ENCODE measurements at places on chromosomes 16 and 17. TPM values are rescaled to one million over a fixed set of nuclear protein-coding genes. Genes with fewer than 3 reads are reported as not detected.

Gene ZNF19
- 8.6 TPM for total RNA-seq

GRCh38 chr16:27311897-27312303, 1.9 kb upstream of the IL4R start:
- no peaks in the 10 kb centered on the region for H3K4me1 ChIP-seq
- DNase-seq, result no peak

- no peaks in the 10 kb centered on the region for H3K4me1 ChIP-seq
- no peaks in the 10 kb centered on the region for H3K27me3 ChIP-seq
- H3K27ac ChIP-seq, result no peak overlapping the region
These were observed 40.9 kb upstream of the MEOX1 start for GRCh38 chr17:43702637-43703036.

- no peak overlapping the region for H3K4me3 ChIP-seq
- H3K36me3 ChIP-seq, result no peaks in the 10 kb centered on the region
- no peak overlapping the region for H3K27ac ChIP-seq
- H3K4me1 ChIP-seq, result no peaks in the 10 kb centered on the region
- no peaks in the 10 kb centered on the region for H3K27me3 ChIP-seq
- no peak for DNase-seq
These were observed 483.1 kb upstream of the ERCC4 start for GRCh38 chr16:13436641-13437412.

- no peaks in the 10 kb centered on the region for H3K4me1 ChIP-seq
- H3K27me3 ChIP-seq, result no peaks in the 10 kb centered on the region
- no peaks in the 10 kb centered on the region for H3K36me3 ChIP-seq
- H3K4me3 ChIP-seq, result no peak overlapping the region
- no peak for DNase-seq
These were observed 75.8 kb downstream of the TEX14 start for GRCh38 chr17:58615768-58616659.

- H3K4me1 ChIP-seq, result peaks cover 3% of the 10 kb centered on the region
- H3K36me3 ChIP-seq, result peaks cover 68% of the 10 kb centered on the region
- H3K27ac ChIP-seq, result no peak overlapping the region
- no peaks in the 10 kb centered on the region for H3K27me3 ChIP-seq
These were observed 6.2 kb downstream of the NME1 start for GRCh38 chr17:51159604-51160003.

DNA sequence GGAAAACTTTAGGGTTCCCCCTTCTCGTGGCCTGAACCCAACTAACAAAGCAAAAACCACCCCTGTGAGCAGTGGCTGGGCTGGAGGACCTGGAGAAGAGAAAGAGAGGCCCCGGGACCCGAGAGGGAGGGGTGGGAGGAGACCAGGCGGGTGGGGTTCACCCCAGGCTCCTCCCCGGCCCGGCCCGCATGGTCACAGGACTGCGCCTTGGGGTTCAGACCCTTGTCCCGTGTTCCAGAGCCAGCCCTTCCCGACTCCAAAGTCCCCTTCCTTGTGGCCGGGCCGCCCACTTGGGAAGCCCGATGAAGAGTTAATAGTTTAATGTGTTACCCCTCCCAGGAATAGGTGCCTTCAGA, 852 bp downstream of the MARVELD3 start:
- DNase-seq, result no peak
- no peak overlapping the region for H3K27ac ChIP-seq

- no peaks in the 10 kb centered on the region for H3K4me1 ChIP-seq
- H3K36me3 ChIP-seq, result no peaks in the 10 kb centered on the region
- H3K27ac ChIP-seq, result no peak overlapping the region
These were observed 255.3 kb upstream of the PMFBP1 start for GRCh38 chr16:72427051-72427782.

DNA sequence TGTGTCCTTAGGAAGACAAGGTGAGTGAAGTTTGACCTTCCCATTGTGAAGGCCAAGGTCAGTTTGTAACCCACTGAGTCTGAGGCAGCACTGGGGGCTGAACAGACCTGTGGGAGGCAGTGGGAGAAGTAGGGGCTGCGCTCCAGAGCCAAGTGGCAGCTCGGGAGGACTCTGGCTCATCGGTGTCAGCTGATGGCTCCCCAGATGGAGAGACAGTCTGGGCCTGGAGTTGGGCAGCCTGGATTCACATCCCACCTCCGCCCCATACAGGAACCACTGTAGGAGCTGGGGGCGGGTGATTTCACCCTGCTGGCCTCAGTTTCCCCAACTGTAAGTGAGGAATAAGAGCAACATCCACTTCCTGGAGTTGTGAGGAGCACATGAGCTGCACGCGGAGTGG, 128.4 kb downstream of the FOXL1 start:
- no peaks in the 10 kb centered on the region for H3K36me3 ChIP-seq
- H3K27ac ChIP-seq, result no peak overlapping the region
- no peak for DNase-seq
- H3K27me3 ChIP-seq, result no peaks in the 10 kb centered on the region
- H3K4me1 ChIP-seq, result no peaks in the 10 kb centered on the region
- no peak overlapping the region for H3K4me3 ChIP-seq

- H3K27me3 ChIP-seq, result no peaks in the 10 kb centered on the region
- no peak overlapping the region for H3K27ac ChIP-seq
- no peak for DNase-seq
These were observed 361.0 kb downstream of the CDH13 start for GRCh38 chr16:82987767-82988166.

Gene PLEKHH3
- total RNA-seq, result 32.4 TPM

Gene HSD17B1
- 3.6 TPM for total RNA-seq

Gene CCL1
- not detected for total RNA-seq

DNA sequence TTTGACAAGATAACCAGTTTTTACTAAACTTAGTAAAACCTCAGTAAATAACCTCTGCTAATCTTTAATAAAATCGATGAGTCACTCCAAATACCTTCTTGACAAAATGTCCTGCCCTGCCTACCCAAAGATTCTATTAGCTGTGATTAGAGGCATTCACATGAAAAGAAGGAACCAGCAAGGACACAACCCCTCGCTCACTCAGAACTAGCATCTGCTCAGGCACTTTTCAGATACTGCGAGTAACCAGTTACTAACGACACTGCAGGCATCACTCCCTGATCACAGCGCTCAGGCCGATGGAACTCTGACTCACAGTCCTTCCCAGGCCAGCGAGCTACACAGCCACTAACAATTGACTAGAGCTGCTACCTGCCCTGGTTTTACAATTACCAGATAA, 24.3 kb downstream of the PELP1 start:
- H3K4me3 ChIP-seq, result no peak overlapping the region
- H3K4me1 ChIP-seq, result no peaks in the 10 kb centered on the region
- no peak overlapping the region for H3K27ac ChIP-seq
- H3K36me3 ChIP-seq, result peaks cover 29% of the 10 kb centered on the region
- DNase-seq, result no peak
- no peaks in the 10 kb centered on the region for H3K27me3 ChIP-seq

- no peaks in the 10 kb centered on the region for H3K36me3 ChIP-seq
- H3K4me1 ChIP-seq, result no peaks in the 10 kb centered on the region
- H3K27me3 ChIP-seq, result no peaks in the 10 kb centered on the region
These were observed 8.5 kb upstream of the ICAM2 start for GRCh38 chr17:64028874-64029464.
